Dermis microvascular lymphatic vessel endothelial cell (primary cell): ENCODE measurements at places on chromosomes 7 and 10. TPM values are rescaled to one million over a fixed set of nuclear protein-coding genes. Genes with fewer than 3 reads are reported as not detected.

GRCh38 chr7:157271315-157271990 lies 65.4 kb upstream of the DNAJB6 start:
- DNase-seq, result no peak

- no peak for DNase-seq
These were observed 53.3 kb downstream of the NT5C2 start for GRCh38 chr10:103139803-103140202.

Gene WEE2
- under 0.01 and 0.13 TPM in 2 replicates for total RNA-seq

GRCh38 chr10:14172336-14172950 lies 158.3 kb downstream of the FRMD4A start:
- no peak for DNase-seq

DNA sequence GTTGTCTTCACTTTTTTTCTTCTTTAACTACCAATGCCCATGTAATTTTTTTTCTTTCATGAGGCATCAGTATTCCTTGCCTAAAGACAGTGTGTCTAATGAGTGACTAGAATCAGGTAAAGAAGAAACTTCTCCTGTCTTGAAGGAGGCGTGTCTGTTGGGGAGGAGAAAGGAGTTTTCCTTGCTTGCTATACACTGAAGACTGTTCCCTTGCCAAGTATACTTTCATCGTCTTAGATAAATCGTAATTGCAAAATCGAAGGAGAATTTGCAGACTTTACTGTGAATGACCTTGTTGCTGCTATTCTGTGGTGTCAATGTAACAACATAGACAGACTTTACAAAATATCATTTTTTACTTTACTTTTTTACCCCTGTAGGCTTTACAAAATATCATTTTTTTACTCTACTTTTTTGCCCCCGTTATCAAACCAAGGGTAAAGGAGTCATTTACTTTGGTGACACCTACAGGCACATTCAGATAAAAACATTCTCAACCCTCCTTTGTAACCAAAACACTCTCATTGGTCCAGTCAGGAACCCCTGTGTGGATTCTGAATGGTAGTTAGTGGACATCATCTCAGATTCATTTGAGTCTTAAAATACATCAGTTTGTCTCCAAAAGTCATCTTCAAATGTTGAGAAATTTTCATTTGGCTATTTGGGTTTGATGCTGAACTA lies 232.4 kb downstream of the AHR start:
- peak; percentile 59 for DNase-seq

GRCh38 chr7:98870121-98870651 lies 372 bp upstream of the TMEM130 start:
- DNase-seq, result no peak

GRCh38 chr7:142943706-142944268 lies 4.5 kb downstream of the LLCFC1 start:
- no peak for DNase-seq

GRCh38 chr10:110162741-110163145 lies 44.7 kb upstream of the MXI1 start:
- DNase-seq, result no peak

DNA sequence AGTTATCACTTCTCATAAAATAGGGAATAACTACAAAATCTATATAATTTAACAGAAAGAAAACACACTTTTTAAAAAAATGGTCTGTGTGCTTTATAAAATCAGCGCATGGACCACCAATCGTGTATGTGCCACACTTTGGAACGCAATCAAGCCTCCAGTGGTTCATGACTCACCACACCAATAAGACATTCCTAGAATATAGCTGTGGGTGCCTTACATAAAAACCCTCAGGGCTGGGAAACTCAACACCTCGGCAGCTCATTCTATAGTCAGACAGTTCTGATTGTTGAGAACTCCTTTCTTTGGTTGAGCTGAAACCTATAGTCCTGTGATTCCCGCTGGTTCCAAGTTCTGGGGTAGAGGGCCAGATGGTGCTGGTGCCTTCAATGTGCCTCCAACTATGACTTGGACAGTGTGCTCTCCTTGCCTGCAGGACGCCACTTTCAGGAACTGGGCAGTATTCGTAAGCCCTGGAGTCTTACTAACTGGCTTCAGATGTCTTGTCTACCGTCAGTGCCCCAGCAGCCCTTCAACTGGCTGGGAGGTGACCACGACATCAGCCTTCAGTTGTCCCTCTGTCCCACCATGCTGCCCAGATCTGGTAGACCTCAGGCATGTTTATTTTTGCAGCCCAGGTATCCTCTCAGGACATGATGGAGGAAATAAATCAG lies 135.7 kb upstream of the GDF10 start:
- no peak for DNase-seq

Gene GNGT1
- not detected in 2 replicates for total RNA-seq

DNA sequence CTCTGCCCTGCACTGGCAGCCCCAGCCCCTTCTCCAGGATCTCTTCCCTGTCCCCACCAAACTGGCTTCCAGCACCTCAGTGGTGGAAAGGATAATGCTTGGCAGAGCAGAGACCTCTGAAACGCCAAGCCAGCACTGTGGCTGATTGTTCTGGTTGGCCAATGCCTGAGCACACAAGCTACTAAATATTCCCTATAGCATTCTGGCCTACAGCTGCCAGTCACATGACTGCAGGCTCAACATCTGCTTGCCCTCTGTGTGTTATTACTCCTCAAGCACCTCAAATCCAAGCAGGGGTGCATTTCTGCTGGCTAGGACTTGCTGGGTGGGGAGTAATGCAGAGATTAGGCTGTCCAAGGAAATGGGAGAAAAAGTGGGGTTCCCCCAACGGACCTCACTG lies 6.1 kb downstream of the TBATA start:
- DNase-seq, result no peak

Gene PDE1C
- 0.13 TPM in 2 replicates for total RNA-seq

Gene ZNRF2
- 5.0 and 6.4 TPM in 2 replicates for total RNA-seq

Gene TMEM236
- total RNA-seq, result 0.38 and 0.64 TPM in 2 replicates

- no peak for DNase-seq
These were observed 24.8 kb downstream of the KCNH2 start for GRCh38 chr7:150953061-150953997.

Gene MEOX2
- total RNA-seq, result 2.1 and 3.1 TPM in 2 replicates

DNA sequence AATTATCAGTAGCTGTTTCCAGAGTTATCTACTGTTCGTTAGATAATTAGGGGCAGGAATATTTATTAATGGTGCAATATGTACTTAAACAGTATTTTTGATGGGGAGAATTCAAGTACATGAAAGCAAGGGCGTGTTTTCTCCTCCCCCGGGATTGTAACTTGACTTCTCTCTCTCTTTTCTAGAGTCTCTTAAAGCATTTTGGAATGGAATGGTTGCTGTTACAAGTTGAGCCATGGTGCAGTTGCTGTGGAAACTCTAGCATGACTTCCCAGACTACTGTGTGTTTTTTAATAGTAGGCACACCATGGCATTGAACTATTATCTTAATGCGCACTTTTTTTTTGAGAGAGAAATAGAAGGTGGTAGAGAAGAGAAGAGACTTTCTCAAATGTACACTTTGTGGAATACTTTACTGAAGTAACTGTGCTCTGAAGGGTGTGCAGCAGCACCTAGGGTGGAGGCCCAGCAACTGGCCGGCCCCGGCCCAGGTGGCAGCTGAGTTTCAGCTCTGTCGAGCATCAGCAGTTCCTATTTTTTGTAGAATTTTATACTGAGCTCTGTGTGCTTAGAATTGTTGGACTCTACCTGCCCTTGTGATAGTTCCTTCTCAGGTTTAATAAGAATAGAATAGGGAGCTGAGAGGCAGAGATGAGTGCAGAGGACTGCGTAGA lies 64.4 kb downstream of the CCNY start:
- no peak for DNase-seq

Gene ZNF853
- total RNA-seq, result 0.90 and 4.6 TPM in 2 replicates

Gene ACADSB
- total RNA-seq, result 4.5 and 4.6 TPM in 2 replicates

DNA sequence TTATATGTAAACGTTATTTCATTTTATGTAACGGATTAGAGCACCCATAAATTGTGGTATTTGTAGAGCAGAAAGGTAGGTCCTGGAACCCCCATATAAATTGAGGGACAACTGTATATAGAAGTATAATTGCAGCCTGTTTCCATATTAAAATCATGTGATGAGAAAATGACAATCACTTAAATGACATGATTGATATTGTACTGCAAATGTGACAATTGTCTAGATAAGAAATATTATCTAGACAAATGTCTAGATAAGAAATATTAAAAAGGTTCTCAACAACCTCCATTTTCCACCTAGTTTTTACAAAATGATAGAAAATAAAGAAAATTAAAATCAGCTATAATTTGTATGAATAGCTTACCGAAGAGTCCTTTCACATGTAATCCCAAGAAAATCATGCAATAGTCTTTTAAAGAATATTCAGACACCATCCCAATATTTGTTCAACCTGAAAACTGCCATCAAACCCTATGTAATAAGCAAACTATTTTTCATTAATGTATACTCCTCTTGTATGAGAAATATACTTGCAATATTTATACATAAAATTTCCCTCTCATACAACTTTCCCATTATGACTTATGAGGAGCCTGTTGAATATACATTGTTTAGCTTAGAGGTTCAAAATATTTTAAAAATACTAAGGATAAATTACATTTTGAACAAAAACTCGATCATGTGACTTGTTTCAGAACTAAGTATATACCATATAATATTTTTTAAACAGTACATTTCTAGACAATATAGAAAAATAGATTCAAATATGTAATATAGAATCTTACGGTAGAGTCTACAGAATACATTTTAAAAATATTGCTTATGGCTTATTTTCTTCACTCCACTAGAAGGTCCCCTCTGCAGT lies 153.2 kb downstream of the CRPPA start:
- DNase-seq, result no peak

GRCh38 chr7:50807026-50807730 lies 24.5 kb upstream of the GRB10 start:
- DNase-seq, result no peak

Gene LEP
- not detected in 2 replicates for total RNA-seq

GRCh38 chr7:111172564-111173257 lies 81.8 kb downstream of the LRRN3 start:
- no peak for DNase-seq

GRCh38 chr7:35831208-35831607 lies 30.4 kb downstream of the SEPTIN7 start:
- no peak for DNase-seq

Gene SMKR1
- 0.13 and 0.51 TPM in 2 replicates for total RNA-seq

DNA sequence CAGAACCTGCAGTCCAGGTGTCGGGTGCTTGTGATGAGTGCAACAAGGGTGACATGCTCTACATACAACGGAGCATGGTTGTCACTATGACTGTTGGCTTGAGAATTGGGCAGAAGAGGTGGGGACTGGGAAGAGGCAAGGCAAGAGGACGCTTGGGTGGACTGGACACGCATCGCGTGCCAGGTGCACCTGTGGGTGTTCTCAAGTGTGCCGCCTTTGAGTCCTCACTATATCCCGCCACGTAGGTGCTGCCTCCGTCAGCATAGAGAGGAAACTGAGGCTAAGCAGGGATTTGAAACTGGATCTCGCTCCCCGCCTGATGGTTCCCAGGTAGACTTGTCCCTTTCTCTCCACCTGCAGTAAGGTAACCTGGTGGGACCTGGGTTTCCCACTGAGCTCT lies 27.2 kb downstream of the CDH23 start:
- no peak for DNase-seq

DNA sequence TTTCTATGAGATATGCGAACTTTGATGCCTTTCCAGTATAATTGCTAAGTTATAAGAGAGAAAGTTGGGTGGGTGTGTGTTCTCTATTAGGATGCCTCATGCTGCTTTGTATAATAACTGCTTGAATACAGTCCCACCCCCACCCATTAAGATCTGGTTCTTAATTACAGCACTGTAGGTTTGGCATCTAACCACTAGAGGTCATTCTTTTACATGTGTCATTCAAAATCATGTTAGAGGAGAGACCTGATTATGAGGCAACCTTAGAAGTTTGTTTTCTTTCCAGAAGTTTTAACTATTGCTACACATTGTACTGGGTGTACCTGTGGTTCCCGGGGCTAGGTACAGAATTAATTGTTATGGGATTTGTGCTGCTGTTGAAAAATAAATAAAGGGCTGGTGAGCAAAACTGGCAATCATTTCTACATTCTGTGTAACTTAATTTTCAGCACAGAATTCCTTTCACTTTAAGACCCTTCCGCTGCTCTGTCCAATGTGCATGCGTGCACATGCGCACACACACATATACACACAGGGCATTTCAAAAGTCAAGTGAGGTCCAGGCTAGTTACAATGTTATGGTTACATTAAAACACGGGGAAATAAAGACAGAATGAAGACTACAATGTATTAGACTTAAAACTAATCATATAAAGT lies 1156.3 kb downstream of the SORCS3 start:
- DNase-seq, result no peak

- DNase-seq, result no peak
These were observed 73.7 kb downstream of the BMPR1A start for GRCh38 chr10:86830043-86830591.

Gene PNLIPRP1
- total RNA-seq, result not detected in 2 replicates

Gene OR2A5
- total RNA-seq, result not detected in 2 replicates

DNA sequence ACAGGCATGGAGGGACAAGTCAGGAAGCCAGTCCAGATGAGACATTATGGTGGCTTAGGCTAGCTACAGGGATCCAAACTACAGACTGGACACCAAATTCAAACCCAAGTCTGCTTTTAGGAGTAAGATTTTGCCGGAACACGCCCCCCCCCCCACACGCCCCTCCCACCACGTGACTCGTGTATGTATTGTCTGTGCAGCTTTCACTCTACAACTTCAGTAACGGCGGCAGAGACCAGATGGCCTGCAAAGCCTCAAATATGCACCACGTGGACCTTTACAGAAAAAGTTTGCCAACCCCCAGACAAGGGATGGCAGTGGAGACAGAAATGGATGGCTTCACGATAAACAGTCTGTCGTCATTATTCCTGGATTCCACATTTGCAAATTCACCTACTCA lies 14.5 kb downstream of the HIPK2 start:
- DNase-seq, result peak; percentile 12

- DNase-seq, result no peak
These were observed 95.5 kb downstream of the NKX6-2 start for GRCh38 chr10:132690401-132690800.
